Stimulated activated CD8-positive, alpha-beta memory T cell treated with anti-CD3 and anti-CD28 coated beads, Interleukin-15, amount 100 ng/mL, for 24 hours (primary cell): ENCODE measurements at places on chromosomes 2 and 18.

DNA sequence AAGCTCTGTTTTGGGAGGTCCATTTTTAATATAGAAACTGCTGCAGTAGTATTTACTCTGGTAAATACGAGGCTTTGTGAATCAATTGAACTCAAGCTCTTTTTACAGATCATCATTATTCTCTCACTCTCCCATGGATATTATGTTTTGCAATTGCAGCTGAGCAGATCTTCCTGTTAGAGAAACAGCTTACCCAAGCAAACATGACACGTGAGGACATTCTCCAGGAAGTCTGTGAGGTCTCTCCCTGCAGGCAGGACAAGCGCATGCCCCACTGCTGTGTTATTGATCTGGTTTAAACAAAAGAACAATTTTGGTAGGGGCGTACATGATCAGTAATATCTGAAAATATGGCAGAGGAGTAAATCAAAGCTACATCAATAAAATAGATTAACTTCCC is 72.1 kb downstream of the COL6A3 start:
- no peak for DNase-seq

DNA sequence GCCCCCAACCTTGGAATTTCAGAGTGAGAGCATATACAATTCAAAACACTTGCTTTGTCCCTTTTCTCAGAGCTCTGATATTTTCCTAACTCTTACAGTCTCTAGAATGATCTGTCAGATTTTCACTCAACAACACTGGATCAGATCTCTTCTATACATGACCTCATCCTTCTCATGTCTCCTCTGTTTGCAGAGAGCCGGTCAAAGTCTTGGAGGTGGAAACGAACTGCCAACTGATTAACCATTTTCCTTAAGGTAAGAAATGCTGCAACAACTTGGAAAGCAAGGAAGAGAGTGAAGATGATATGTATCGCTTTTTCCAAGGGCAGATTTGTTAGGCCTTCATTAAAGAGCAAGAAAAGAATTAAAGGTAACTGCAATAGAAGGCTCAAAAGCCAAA is 4.9 kb downstream of the TMEM17 start:
- no peak for DNase-seq

DNA sequence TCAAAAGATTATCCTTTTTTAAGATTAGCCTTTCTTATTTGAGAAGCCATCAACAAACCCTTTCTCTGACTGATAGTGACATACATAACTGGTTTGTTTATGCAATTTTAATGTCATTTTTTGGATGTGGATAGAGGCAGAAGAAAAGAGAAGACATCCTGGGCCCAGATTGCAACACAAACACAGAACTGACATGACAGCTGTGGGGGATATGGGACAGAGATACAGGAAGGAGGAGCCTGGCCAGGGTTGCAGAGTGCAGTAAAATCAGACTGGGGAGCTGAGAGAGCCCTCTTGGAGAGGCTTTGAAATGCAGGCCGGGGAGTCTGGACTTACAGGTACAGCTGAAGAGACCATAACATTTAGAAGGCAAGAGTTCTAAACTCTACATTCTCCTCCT is 65.1 kb downstream of the SIGLEC15 start:
- DNase-seq: no peak

GRCh38 chr2:219836647-219837177 is 209.3 kb downstream of the SLC4A3 start:
- DNase-seq: no peak

GRCh38 chr2:46306988-46307655 is 9.9 kb downstream of the EPAS1 start:
- DNase-seq: no peak

- no peak for DNase-seq
Observed at GRCh38 chr18:49921318-49921985, 108.1 kb upstream of the ACAA2 start.

DNA sequence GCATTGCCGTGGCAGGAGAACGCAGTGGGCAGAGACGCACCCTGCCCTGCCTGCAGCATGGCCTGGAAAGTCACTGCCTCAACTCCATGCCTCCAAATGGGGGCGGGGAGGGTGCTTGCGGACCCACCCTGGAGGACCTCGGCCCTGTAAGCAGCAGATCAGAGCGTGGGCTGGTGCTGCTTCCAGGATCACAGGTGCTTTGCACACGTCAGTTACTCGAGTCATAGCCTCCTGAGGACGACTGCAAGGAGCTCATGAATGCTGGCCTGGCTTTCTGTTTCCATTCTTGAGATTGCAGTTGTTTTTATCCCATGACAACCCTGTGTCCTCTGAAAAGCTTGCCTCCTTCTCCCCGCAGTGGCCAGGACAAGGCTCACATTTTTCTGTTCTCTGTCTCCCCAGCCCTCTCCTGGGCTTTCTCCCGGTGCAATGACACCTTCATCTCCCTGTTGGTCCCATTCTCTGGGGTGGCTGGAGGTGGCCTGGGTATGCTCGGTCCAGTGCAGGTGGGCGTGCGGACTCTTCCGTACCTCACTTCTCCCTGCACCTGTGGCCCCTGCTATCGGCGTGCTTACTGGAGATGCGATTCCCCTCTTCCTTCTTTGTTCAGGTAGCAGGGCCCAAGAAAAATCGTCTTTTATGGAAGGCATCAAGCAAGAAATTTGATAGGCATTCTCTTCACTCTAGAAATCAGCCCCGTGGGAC is 208.0 kb downstream of the GBX2 start:
- no peak for DNase-seq

DNA sequence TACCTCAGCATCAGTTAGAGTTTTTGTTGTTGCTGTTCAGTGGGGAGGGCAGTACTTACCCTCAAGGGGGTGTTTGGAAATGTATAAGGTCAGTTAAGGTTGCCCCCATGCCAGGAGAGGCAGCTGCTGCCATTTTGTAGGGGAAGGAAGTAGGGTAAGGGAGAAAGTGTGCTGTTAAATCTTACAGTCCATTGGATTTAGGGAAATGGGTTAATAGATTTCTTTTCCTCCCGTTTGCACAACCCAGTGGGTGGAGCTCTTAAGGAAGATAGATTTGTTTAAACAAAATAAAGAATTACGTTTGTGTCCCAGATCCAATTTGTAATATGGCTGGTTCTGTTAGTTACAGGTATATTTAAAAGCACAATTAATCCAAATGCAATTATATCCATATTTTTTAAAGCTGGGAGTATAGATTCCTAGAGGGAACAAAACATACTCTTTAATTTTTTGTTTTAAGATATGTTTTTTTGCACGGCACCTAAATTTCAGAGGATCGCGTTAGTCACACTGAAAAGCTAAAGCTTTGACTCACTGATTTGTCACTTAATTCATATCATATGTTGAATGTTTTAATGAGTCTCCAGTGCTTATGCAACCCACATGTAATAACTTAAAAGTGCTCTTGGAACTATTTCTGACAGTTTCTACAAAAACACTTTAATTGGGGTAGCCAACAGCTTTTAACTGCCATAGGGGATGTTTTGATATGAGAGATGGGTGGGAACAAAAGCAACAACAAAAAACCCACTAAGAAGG is 9.0 kb upstream of the CWC22 start:
- no peak for DNase-seq

DNA sequence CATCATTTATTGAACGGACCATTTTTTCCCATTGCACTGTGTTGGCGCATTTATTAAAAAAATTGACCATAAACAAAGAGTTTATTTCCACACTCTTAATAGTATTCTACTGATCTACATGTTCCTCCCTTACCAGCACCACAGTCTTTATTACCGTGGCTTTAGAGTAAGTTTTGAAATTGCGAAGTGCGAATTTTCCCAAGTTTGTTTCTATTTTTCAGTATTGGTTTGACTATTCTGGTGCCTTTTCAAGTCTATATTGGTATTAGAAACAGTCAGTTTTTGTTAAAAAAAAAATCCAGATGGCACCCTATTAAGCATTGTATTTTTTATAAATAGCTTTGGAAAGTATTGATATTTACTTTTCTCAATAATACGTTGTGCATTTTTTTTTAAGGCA is 795.1 kb upstream of the HS6ST1 start:
- no peak for DNase-seq

- DNase-seq: no peak
Observed at GRCh38 chr2:11596801-11597200, 63.0 kb downstream of the GREB1 start.

DNA sequence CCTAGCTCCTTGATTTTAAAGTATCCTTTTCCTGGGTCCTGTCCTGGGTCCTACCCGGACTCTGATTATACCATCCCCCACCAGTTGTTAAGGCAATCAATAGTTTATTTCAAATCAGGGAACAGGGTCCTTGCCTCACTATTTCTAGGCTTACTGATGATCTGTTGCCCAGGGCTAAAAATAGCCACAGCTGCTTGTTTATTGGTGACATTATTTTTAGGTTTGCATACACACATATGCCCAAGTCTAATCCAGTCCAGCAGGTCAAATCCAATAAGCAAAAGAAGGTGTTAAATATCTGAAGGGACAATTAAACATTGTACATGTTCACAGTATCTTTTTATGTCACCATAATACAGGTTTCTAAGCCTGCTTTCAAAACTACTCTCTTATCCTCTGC is 66.0 kb downstream of the RAB10 start:
- DNase-seq: no peak

DNA sequence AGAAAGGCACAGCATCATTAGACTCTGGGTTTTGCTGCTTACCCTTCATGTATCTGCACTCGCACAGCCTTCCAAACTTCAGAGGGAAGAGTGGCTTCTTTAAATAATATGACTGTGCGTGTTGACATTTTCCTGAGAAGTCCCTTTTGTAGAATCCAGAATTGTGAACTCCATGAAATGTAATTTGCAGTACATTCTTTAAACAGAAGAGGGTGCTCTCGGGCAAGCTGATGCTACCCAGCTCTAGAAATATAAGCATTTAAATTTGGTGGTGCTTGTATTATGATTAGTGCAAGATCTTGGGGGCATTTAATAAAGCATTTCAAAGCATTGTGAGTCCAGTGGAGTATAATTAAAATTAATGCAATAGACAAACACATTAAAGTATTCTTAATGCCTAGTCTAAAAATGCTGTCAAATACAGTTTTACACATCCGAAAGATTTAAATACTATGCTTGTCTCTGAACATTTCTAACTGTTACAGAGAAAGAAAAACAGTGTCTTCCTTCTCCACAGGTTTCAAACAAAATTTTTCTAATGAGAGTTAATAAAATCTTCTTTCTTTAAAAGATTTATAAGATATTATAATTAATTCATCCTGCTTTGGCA is 17.3 kb upstream of the GTF2A1L start:
- no peak for DNase-seq

DNA sequence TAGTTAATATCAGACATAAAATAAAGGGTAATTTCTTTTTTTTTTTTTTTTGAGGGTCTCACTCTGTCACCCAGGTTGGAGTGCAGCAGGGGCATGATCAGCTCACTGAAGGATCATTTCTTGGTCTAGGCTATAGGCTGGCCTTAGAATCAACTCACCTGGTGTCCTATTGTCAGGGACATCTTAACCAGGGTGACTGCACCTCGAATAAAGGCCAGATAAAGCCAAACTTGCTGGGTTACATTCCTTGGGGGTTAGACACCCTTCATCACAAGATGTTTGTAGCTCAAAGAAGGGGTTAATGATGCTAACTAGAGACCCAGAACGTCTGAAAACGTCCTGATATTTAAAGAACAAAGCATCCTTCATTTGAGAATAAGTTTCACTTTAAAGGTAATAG is 17.9 kb downstream of the SPATA3 start:
- no peak for DNase-seq

- DNase-seq: no peak
Observed at GRCh38 chr2:113069676-113070605, 2.2 kb downstream of the IL1F10 start.

DNA sequence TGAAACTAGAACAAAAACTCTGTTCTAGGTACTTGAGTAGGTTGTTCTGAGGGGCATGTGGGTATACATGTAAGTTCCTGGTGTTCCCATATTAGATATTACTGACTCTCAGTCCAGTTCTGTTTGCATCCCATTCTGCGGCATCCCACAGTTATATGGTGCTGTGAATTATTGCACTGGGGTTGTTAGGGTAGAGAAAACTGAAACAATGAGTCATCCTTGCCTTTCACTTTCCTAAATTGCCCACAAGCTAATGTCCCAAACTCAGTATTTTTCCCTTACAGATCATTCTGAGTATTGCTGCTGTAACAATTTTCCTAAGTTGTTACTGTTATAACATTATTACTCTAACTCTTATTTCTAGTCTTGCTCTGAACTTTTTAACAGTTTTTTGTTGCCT is 3.0 kb downstream of the WDR75 start:
- no peak for DNase-seq

DNA sequence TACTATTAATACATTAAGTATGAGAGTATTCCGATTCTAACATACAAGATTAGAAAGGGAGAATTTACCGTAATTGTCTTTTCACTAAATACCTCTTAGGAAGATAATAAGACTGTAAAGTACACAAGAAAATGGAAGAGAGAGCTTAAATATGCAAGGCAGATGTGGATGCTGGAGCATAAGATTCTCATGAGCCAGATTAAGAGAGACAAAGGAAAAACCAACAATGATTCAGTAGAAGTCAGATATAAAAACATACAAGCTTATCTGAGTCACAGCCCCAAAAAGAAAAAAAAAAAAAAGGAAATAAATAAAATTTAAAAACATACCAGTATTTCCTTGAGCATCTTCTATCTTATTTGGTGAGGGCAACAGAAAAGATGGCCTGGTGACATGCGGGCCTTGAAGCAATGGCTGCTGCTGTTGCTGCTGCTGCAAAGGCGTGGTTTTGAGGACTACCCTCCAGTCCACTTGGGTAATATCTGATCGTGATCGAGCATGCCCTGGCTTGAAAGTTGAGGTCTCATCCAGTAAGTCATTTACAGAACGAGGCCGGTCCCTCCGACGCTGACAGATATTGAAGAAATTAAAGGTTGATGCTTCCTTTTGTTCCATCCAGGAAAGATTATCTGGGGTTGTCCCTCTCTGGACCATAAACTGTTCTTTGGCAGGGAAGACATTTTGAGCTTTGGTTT is 24.5 kb downstream of the PLEKHM3 start:
- DNase-seq: no peak

DNA sequence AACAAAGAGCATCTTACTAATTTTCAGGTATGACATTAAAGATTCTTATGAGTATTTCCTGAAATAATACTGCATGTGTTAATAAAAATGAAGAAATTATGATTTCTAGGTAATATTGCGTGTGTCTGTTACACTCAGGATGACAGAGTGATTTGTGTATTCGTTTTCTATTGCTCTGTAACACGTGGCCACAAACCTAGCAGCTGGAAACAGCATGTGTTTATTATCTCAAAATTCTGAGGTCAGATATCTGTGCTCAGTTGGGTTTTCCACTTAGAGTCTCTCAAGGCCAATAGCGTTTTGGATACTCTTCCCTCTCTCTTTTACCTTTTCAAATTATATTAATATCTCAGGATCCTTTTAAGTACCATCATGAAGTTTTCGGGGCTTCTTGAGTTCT is 667.9 kb upstream of the CDH7 start:
- DNase-seq: no peak

- DNase-seq: no peak
Observed at GRCh38 chr2:238720232-238720672, 127.6 kb upstream of the TWIST2 start.

GRCh38 chr2:73268830-73269685 is 15.2 kb downstream of the FBXO41 start:
- DNase-seq: no peak

GRCh38 chr18:80194874-80195570 is 52.3 kb downstream of the PARD6G start:
- no peak for DNase-seq
